ENCODE measurements at places on chromosomes 4 and X. TPM values are rescaled to one million over a fixed set of nuclear protein-coding genes. Genes with fewer than 3 reads are reported as not detected.

The CCDC158 gene
- total RNA-seq: not detected

The LDB2 gene
- not detected for total RNA-seq

The AMMECR1 gene
- total RNA-seq: 11.1 TPM

The NCAPG gene
- 43.4 TPM for total RNA-seq

The CLGN gene
- not detected for total RNA-seq

The AGTR2 gene
- not detected for total RNA-seq
